ENCODE measurements at places on chromosomes 7 and 10.

DNA sequence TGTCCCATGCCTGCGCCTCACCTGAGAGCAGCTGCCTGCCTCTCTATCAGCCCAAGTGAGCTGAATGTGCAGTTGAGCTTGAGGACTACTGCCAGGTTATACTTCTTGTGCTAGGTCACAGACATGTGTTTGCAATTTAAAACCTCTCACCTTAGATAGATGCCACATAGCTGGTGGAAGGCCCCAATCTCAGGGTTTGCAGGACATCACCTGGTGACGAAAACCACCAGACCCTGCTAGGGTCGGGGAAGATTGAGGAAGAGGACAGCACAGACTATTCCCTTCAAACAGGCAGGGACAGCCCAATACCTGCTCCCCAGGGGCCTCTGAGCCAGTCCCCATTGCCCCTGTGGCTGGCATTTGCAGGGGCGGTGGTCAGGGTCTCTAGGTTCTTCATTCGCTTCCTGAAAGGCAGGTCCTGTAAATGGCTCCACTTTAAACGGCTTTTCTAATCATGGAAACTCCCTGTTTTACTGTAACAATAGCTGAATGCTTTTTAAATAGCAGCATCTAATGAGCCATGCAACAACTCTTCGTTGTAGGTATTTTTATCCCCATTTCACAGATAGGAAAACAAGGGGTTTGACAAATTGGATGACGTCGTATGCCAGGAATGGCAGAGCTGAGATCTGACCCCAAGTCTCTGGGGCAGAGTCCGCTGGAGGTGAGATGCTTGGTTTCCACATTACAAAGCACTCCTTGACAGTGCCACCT, 80.1 kb downstream of the EMX2 start:
- DNase-seq, result no peak

- no peak for DNase-seq
Observed at GRCh38 chr7:142940966-142941535, 1.8 kb downstream of the LLCFC1 start.

DNA sequence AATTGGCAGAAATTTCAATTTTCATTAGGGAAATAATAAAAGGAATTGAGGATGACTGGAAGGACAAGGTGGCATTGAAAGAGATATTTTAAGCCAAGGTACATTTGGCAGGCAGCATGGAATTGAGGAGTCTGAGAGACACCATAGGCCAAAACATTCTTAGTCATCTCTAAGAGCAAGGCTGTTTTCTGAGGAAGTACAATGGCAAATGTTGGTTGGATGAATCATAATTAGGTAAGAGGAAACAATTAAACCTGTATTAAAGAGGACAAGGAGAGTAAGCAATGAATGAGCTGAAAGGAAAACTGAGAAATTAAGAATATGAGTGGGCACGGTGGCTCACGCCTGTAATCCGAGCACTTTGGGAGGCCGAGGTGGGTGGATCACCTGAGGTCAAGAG, 86.3 kb downstream of the MRPL32 start:
- no peak for DNase-seq

- no peak for DNase-seq
Observed at GRCh38 chr7:119197877-119198527, 973.5 kb downstream of the ANKRD7 start.

- no peak for DNase-seq
Observed at GRCh38 chr10:76333326-76333725, 901.9 kb downstream of the LRMDA start.

DNA sequence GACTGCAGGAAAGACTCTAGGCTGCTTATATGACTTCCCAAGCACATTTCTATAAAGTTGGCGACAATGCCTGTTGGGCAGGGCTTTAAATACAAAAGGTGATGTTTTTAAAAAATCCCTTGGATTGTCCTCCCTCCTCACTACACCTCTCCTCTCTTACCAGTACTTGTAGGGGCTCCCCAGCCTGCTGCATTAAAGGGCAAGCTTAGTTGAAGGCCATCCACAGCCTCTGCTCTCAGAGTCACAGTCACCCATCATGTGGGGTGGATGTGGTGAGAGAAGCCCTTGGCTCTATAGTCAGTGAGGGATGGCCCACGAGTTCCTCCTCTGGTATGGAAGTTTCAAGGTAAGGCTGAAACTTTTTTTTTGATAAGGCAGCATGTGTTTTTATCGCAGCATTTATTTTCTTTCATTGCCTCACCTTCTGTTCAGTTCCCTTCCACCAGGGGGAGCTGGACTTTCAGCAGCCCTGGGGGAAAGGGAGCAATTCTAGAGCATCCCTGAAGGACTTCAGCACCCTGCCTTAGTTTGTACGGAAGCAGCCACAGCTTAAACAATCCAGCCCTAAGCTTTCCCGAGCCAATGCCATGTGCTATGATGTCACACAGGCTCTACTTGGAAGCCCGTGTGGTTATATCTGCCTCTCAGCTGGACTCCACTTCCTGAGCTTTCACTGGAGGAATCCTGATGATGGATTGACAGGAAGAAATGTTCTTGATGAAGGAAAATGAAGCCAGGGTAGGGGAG, 131.9 kb downstream of the CALCR start:
- no peak for DNase-seq

All from AG09309 (cell line).